HFFc6 (cell line): ENCODE measurements at places on chromosomes 13 and 19. TPM values are rescaled to one million over a fixed set of nuclear protein-coding genes. Genes with fewer than 3 reads are reported as not detected.

- H3K36me3 ChIP-seq: no peaks in the 10 kb centered on the region
- no peaks in the 10 kb centered on the region for H3K4me1 ChIP-seq
- H3K27me3 ChIP-seq: peaks cover 15% of the 10 kb centered on the region
- no peak within 1 kb of the TSS for H3K27ac ChIP-seq
- H3K4me3 ChIP-seq: no peak within 1 kb of the TSS
Measured at GRCh38 chr19:50203281-50204080, at the start of gene MYH14. TSS of gene MYH14 (plus strand) at chr19:50203622. CDS start at chr19:50210366, 6,744 bp downstream.

DNA sequence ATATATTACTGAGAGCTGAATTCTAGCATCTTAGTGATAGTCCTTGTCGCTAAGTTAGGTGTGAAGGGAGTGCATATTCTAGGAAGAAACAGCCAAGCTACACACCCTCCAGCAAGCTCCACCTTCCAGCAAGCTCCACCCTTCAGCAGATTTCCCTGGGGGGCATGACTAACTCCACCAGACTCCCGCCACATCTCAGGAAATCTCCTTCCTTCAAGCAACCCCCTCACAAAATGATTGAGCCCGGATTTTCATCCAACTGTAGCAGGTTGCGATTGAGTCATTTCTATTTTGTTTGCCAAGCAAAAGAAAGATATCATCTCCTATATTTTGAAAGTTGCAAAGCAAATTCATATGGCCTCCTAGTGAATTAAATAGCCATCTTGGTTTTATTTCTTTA lies 162.1 kb upstream of the TMTC4 start:
- no peak overlapping the region for H3K27ac ChIP-seq
- DNase-seq: no peak
- no peaks in the 10 kb centered on the region for H3K4me1 ChIP-seq
- H3K27me3 ChIP-seq: no peaks in the 10 kb centered on the region; the same call in 1 of the 2 replicates
- H3K4me3 ChIP-seq: no peak overlapping the region

DNA sequence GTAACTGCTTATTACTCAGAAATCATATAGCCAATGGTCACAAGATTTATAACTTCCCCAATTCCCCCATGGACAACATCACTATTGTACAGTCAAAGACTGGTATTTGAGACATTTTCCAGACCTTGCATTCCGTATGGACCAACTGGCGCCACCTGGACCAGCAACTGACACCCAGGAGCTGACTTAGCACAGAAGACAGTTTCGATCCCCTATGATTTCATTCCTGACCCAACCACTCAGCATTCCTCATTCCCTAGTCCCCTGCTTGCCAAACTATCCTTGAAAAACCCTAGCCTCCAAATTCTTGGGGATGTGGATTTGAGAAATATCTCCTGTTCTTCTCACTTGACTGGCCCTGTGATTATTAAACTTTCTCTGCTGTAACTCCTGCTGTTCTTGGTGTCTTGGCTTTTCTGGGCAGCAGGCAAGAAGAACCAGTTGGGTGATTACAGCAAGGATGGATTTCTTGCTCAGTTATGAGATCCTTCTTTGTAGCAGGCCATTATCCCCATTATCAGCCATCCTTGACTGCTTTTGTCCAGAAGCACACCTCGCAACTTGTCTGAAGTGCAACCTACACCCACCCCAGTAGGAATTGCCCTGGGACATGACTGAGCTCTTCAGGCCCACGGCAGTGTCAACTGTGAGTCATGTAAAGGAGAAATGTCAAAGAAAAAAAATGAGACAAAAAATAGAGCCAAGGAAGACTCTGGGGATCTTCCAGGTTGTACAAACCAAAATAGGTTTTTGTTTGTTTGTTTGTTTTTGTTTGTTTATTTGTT lies 13.7 kb upstream of the MAP3K10 start:
- H3K36me3 ChIP-seq: peaks cover 4% of the 10 kb centered on the region
- H3K4me3 ChIP-seq: no peak overlapping the region
- no peak for DNase-seq
- peak overlapping the region; percentile 22; the same call in 1 of the 2 replicates for H3K27ac ChIP-seq
- peaks cover 8% of the 10 kb centered on the region for H3K27me3 ChIP-seq

DNA sequence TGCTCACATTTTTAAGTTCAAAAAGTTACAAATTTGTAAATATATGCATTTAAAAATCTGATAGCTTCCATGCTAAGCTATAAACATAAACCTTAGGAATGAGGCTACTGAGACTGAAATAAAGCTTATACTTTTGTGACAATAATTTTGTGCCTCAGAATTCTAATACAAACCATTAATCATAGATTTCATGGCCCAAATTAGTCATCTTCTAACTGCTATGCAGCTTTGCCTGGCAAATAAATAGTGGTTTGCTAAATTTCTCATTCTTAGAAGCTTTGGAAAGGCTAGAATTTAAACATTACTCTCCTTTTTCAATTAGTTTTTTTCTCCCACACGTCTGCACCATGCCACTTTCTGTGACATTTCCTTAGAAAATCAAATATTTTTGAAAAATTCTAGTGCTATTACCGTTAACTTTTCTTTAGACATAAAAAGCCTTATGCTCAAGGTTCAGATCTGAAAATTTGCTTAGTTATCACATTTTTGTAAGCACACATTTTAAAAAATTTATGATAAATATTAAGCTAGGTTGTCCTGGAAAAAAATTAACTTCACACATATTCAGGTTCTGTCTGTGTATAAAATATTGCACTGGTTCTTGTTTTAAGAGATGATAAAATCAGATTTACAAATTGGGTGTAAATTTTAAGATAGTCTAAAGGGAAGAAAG lies 46.9 kb downstream of the FNDC3A start:
- H3K4me1 ChIP-seq: peaks cover 65% of the 10 kb centered on the region
- H3K27ac ChIP-seq: peak overlapping the region; percentile 81
- H3K36me3 ChIP-seq: peaks cover 47% of the 10 kb centered on the region
- peak; percentile 48 for DNase-seq

Gene PDE4A
- 10.8 to 19.0 TPM (median 18.6 TPM) in 3 replicates for total RNA-seq

Gene TPTE2
- total RNA-seq: not detected in 3 replicates

DNA sequence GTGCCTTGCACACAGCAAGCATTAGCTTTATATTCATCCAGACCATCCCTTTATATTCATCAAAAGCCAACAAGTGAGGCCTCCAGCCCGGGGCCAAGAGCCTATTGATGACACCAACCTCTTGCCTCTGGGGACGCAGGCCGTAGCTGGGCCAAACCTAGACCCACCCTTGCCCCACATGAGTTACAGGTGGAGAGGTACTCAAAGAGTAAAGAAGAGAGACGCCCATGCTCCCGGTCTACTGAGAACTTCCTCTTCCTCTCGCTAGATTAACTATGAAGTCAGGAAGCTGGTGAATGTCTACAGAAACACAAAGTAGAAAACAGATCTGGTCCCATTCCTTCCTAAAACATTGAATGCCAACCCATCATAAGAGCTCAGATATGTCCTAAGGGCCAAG lies 3.8 kb upstream of the MLNR start:
- H3K4me1 ChIP-seq: peaks cover 41% of the 10 kb centered on the region
- H3K27ac ChIP-seq: no peak overlapping the region
- H3K4me3 ChIP-seq: no peak overlapping the region

GRCh38 chr13:42047561-42048341 lies 697 bp upstream of the DGKH start:
- 0 out of 2 replicates have a peak, but pooled peaks cover 5% of the 10 kb centered on the region for H3K36me3 ChIP-seq
- peak; percentile 51 for DNase-seq
- peaks cover 34% of the 10 kb centered on the region for H3K4me1 ChIP-seq
- peak overlapping the region; percentile 95 for H3K27ac ChIP-seq

GRCh38 chr13:43251961-43252360 lies 228.6 kb downstream of the DNAJC15 start:
- no peak for DNase-seq
- H3K27ac ChIP-seq: no peak overlapping the region
- no peaks in the 10 kb centered on the region for H3K36me3 ChIP-seq
- 0 out of 2 replicates have a peak, but pooled peaks cover 6% of the 10 kb centered on the region for H3K4me1 ChIP-seq
- H3K27me3 ChIP-seq: no peaks in the 10 kb centered on the region
